ENCODE measurements at places on chromosomes 7 and 10.

- DNase-seq, result peak; percentile 90
Measured at GRCh38 chr7:117582219-117582704, 102.4 kb downstream of the CFTR start.

- DNase-seq, result no peak
Measured at GRCh38 chr10:104501864-104502579, 139.1 kb upstream of the SORCS3 start.

DNA sequence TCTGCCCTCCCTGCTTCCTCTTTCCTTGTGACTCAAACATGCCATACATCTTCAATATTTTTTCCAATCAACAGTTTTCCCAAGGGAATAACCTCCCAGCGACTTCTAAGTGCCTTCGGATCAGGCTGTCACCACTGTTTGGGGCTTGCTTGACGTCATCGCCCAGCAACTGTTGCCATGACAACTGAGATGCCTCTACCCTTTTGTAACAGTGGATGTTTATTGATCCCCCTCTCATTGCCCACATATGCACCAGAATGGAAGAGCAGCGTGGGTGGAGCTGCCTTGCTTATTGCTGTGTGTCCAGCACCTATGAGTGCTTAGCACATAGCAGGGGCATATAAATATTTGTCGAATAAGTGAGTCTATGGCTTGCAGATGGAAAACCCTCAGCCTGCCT, 14.4 kb downstream of the FFAR4 start:
- DNase-seq, result no peak

DNA sequence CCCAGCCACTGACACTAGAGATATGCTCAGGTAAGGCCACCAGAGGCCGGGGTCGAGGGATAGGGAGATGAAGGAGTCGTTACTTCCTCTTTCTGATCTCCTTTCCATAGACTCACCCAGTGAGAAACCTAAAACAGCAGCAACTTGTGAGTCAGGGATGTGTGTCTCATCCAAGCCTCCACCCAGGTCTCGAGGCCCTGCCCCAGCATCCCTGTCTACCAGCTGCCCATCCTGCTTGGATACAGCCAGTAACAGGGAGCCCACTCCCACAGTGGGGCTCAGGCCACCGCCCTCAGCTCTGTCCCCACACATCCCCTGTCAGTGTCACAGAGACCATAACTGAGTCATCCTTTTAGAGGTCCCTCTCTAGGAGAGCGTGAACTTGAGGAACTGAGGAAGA, 49.6 kb upstream of the CHST15 start:
- no peak for DNase-seq

All from HS-5 (cell line).